ENCODE measurements at places on chromosomes 7 and 10.

- DNase-seq = no peak
Measured at GRCh38 chr7:105006367-105007136, 7.5 kb upstream of the KMT2E start.

DNA sequence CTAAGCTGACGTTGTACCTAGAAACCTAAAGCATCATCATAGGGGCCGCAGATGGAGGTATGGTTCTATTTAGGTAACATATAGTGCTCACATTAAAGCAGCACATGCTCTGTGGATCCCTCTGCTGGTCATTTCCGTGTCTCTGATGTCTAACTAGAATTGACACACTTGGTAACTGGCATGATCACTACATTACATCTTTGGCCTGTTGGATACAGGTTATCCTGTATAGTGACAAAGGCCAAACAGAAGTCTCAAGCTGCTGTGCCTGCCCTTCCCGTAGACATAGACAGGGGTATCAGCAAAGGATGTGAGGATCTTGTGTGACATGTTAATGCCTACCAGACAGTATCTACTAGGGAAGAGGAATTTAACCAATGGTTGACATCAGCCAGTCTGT lies 51.2 kb downstream of the KIF5B start:
- DNase-seq = peak; percentile 75

- DNase-seq = no peak
Measured at GRCh38 chr10:74900297-74900696, 73.9 kb downstream of the KAT6B start.

DNA sequence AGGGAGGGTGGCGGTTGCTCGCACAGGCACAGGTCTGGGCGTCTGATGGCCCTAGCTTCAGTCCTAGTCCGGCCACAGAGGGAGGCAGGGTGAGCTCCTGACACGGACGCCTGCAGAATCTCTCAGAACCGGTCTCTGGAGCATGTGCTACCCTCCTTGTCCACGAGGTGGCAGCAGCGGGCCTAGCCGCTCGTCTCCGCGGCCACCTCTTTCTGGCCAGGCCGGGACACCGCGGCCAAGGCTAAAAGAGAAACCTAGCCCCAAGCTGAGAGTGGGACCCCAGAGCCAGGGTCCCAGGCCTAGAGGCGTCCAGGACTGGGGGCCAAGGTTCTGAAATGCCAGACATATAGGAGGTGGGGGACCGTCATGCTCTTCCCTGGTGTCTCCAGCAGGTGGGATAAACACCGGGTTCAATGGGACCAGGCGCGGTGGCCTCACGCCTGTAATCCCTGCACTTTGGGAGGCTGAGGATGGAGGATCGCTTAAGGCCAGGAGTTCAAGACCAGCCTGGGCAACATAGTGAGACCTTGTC lies 3.2 kb upstream of the LAT2 start:
- DNase-seq = peak; percentile 78

- DNase-seq = peak; percentile 74
Measured at GRCh38 chr10:122112625-122113160, 123.7 kb downstream of the TACC2 start.

DNA sequence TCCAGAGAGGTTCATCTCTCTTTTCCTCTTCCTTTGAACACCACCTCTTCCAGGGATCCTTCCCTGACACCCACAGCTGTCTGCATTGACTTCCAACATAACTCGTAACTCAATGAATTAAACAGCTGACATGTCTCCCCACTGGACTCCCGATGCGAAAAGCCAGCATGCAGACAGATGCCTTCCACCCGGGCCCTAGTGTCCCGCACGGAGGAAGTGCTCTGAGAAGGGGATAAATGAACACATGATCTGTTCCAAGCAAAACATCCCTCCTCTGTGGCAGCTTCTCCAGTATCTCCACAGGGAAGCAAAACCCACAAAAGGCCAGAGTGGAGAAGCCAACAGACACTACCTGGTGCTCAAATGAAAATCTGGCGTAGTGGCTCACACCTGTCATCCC lies 28.3 kb downstream of the OGDHL start:
- DNase-seq = no peak

GRCh38 chr7:50962281-50962883 lies 179.7 kb upstream of the GRB10 start:
- no peak for DNase-seq

- no peak for DNase-seq
Measured at GRCh38 chr7:66847879-66848790, 72.9 kb upstream of the TMEM248 start.

DNA sequence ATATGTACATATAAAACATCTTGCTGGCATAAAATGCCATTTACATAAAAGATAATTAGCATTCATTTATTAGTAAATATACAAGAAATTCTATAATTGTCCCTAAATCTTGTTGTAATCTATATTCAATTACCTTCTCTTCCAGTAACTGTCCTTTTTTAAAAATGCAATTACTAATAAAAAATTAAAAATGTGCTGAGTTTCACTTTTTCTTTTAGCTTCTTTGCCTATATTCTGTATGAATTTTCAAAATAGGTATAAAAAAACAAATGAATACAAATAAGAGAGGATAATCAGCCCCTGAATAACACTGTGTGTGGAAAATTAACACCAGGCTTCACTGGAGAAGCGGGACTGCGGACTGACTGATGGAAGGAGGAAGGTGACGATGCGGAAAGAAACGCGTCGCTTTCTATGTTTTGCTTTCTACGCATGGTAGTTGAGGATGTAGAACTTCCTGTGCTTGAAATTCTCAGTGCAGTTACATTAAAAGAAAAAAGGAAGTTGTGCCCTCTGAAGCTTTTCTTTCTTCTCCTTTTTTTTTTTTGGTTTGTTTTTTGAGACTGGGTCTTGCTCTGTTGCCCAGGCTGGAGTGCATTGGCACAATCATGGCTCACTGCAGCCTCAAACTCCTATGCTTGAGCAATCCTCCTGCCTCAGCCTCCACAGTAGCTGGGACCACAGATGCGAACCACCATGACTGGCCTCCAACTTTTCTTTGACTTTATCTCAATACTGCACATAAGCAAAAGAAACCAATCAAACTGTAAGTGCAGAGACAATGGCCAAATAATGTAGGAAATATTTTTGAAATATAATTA lies 7.4 kb upstream of the ZMYND11 start:
- DNase-seq = no peak

- DNase-seq = no peak
Measured at GRCh38 chr10:132113206-132113605, 47.5 kb downstream of the JAKMIP3 start.

- DNase-seq = no peak
Measured at GRCh38 chr10:26837139-26837538, 23.6 kb downstream of the ABI1 start.

GRCh38 chr7:83864551-83864950 lies 215.6 kb upstream of the SEMA3E start:
- DNase-seq = no peak

DNA sequence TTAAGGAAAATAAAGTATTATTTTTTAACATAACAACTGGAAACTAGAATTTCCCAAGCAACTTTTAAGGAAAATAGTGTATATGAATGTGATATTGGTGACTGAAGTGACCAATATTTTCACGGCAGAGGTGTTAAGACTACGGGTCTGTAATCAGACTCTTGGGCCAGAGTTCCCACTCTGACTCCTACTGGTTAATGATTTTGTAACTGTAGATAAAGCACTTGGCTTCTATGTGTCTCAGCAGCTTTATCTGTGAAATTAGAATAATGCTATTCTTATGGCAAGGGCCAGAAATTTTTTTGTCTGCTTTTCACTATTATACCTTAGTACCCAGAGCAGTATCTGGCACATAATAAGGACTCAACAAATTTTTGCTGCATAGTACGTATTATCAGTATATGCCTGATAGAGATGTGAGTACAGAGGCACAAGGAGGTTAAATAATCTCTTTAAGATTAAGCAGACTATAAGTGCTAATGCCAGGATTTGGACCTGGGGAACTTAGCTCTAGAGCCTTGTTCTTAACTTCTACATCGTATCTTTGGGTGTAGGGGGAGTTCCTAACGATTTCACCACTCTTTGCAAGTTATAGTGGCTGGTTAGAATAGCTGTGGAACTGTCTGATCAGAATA lies 186.1 kb upstream of the SLC26A5 start:
- peak; percentile 81 for DNase-seq

DNA sequence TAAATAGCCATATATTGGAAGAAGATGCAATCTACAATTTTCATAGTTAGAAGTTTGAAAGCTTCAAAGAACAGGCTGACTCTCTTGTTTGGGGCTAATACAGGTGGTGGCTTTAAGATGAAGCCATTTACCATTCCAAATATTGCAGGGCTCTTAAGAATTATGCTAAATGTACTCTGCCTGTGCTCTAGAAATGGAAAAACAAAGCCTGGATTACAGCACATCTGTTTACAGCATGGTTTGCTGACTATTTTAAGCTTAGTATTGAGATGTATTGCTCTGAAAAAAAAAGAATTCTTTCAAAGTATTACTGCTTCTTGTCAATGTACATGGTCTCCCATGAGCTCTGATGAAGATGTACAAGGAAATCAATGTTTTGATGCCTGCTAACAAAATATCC lies 34.2 kb downstream of the AGMO start:
- no peak for DNase-seq

- no peak for DNase-seq
Measured at GRCh38 chr10:78863140-78863905, 205.4 kb upstream of the ZMIZ1 start.

- DNase-seq = peak; percentile 84
Measured at GRCh38 chr10:103712898-103713498, 142.4 kb downstream of the SH3PXD2A start.

DNA sequence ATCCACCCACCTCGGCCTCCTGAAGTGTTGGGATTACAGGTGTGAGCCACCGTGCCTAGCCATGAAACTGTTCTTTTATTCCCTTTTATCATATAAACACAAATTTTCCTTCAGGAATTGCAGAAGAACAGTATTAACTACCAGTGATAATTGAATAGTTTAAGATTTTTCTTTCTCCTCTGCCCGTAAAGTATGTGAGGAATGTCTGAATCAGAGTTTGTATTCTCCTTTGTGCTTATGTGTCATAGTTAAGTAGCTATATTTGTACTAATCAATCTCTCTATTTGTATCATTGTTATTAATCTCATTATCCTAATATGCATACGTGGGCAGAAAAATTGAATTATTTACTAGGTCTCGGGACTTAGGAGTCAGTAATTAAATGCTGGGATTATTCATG lies 83.6 kb downstream of the ZNF277 start:
- no peak for DNase-seq

DNA sequence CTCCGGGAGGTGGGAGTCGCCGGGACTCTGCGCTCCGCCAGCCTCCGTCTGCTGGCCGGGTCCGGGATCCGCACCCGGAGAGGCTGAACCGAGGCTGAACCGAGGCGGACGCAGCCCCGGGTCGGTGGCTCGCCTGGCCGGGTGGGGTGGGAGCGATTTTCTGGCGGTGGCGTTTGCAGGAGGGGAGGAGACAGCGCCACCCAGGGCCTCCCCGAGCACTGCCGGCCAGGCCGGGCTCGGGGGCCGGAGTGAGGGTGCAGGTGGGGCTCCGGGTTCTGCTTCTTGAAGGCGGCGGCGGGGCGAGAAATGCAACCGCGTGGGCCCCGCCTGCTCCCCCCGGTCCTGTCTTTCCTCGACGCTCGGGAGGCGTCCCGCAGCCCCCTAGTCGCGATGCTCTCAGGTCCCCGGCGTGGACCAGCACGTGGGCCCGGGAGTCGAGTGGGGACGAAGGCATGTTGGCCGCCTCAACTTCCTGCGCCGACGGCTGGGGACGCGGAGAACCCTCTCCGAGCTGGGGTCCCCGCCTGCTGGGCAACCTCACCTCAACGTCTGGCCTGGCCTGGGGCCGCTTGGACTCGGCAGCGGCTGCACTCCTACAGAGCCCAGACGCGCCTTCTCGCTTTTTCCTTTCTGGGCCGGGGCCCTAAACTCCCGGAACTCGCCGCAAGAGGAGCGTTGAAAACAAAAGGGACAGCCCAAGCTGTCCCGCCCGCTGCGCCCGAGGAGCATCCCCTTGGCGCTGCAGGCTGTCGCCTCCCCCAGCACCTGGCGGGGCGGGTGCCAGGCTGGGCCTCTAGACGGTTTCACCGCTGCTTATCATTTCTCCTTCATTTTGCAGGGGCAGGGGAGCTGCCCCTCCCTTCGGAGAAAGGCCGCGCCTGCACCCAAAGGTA lies 25.2 kb upstream of the VAX1 start:
- DNase-seq = peak; percentile 32

DNA sequence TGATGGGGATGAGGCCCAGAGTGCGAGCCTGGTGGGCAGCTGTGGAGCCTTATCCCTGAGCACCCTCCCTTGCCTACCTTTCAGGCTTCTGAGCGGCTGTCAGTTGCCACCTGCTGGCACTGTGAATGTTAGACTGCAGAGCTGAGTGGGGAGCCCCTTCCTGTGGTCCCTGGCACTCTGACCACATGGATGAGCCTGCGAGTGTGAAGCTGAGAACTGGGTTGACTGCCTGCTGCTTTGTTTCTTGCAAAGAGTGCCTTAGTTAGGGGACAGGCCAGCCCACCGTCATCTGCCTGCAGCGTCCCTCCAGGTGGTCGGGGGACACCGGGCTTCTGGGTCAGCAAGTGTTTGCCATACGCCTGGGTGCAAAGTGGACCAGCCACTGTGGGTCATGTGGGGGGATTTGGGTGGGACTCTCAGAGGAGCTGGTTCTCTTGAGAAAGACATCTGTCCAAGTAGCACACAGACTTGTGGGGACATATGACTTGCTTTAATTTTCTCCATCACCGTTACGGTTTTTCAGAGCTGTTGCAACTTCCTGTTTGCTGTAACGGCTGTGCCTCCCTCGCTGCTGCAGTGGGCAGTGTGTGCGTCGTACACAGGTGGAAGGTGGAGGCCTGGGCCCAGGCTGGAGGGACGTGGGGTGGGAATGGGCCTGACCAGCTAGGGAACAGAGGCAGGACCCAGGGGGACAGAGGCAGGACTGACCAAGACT lies 13.7 kb downstream of the INPP5A start:
- DNase-seq = no peak

GRCh38 chr10:1373287-1373686 lies 317.1 kb downstream of the WDR37 start:
- no peak for DNase-seq
